ENCODE measurements at places on chromosomes 13 and 19. TPM values are rescaled to one million over a fixed set of nuclear protein-coding genes. Genes with fewer than 3 reads are reported as not detected.

DNA sequence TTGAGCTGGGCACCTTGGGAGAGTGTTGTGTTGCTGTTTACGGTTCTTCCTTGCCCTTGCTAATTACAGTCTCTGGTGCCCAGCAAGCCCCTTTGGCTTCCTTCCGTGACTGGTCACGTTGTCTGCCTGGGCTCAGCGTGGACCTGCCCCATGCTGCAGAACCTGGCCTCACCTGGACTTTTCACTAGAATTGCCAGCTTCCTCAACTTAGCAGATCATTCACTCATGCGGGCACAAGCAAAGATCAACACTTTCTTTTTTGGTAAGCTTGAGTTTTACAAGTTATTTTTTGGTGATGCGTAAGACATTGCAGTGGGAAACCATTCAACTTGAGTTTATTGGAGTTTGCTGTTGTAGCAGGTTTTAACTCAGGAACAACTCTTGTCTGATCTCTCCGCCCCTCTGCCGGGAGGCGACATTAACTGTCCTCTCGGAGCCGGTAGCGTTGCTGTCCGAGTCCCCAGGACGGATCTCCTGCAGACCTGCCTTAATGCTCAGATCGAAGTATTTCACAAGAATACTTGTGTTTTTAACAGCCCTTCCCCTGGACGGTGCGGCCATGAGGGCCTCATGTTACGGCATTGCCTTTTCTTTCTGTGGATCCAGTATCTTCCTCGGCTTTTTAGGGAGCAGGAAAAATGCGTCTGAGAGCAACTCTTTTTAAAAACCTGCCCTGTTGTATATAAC lies 15.7 kb upstream of the TEX29 start:
- peaks cover 63% of the 10 kb centered on the region for H3K36me3 ChIP-seq
- no peak overlapping the region for H3K4me3 ChIP-seq
- H3K27me3 ChIP-seq, result no peaks in the 10 kb centered on the region
- peaks cover 13% of the 10 kb centered on the region for H3K4me1 ChIP-seq
- peak overlapping the region; percentile 80 for H3K27ac ChIP-seq
- no peak for DNase-seq

DNA sequence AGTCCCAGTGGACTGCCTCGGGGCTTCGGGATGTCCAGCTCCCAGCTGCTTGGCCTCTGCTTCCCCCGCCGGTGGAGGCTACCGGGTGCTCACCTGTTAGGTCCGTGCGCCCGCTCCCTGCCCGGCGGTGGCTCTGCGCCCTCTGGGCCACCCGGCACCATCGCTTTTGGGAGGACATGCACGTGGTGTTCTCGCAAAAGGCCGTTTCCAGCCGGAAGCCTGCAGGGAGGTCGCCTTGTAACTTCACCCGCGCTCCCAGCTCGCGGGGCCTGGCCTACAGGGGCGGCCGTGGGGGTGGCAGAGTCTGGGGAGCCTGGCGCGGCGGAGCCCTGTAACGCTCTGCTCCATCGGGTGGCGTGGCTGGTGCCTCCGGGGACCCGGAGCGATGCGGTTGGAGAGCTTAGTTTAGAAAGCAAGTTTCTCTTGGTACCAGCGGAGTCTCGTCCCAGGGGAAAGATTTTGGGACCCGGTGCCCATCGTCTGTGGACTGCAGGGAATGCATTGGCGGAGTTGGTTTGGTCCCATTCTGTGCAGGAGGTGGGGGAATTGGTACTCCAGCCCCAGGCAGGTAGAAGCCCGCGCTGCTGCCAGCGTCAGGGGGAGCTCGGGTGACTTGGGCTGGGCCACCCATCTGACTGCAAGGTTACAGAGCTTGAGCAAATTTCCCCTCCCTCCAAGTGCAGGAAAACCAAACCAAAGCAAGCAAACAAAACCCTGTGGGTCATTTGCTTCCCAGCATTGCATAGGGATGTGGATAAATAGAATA lies 673 bp downstream of the SPATA13 start:
- peak overlapping the region; percentile 75 for H3K27ac ChIP-seq
- H3K36me3 ChIP-seq, result peaks cover 6% of the 10 kb centered on the region
- peak overlapping the region; percentile 86 for H3K4me3 ChIP-seq
- H3K4me1 ChIP-seq, result peaks cover 32% of the 10 kb centered on the region
- H3K27me3 ChIP-seq, result peaks cover 9% of the 10 kb centered on the region

- no peaks in the 10 kb centered on the region for H3K27me3 ChIP-seq
- H3K36me3 ChIP-seq, result peaks cover 12% of the 10 kb centered on the region
- no peak for DNase-seq
- H3K4me3 ChIP-seq, result peak overlapping the region; percentile 96
Measured at GRCh38 chr19:19319732-19320360, 463 bp downstream of the SUGP1 start.

DNA sequence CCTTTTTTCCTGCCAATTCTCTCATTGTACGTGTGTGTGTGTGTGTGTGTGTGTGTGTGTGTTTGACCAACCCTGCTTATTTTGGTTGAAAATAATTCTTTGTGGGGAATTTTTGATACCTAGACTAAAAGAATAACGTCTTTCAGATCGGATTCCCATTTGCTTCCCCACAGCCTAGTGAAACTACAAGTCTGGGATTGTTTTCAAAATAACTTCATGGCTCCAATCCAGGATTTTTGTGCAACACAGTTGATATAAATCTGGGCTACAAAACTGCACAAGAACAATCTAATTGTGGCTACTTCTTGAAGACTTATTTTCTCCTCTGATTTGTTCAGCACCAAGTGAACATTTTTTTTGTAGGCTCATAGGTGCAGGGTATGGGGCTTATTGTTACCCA lies 332.8 kb upstream of the MIR17HG start:
- H3K36me3 ChIP-seq, result no peaks in the 10 kb centered on the region
- no peaks in the 10 kb centered on the region for H3K27me3 ChIP-seq
- DNase-seq, result no peak
- no peaks in the 10 kb centered on the region for H3K4me1 ChIP-seq

GRCh38 chr19:33906578-33907335 lies 110.1 kb downstream of the KCTD15 start:
- H3K27ac ChIP-seq, result no peak overlapping the region
- peaks cover 40% of the 10 kb centered on the region for H3K27me3 ChIP-seq
- H3K4me3 ChIP-seq, result no peak overlapping the region
- H3K4me1 ChIP-seq, result peaks cover 2% of the 10 kb centered on the region
- H3K36me3 ChIP-seq, result no peaks in the 10 kb centered on the region

DNA sequence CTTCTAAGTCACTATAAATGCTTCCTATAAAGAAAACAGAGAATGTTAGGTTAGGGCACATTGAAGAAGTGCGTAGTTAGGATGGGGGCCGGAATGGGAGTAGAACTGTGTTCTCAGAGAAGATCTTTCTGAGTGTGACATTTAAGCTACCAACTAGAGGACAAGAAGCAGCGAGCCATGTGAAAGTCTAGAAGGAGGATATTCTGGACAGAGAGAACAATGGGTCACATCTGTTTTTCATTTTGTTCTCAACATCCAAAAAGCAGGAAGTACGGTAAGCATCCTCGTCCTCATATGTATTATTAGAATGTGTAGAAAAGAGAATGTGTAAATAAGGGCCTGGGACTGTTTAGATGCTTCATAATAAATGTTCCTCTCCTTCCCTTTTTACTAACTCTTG lies 44.5 kb upstream of the PARP4 start:
- peaks cover 32% of the 10 kb centered on the region for H3K27me3 ChIP-seq
- no peak for DNase-seq
- no peak overlapping the region for H3K27ac ChIP-seq
- no peaks in the 10 kb centered on the region for H3K36me3 ChIP-seq
- H3K4me1 ChIP-seq, result peaks cover 12% of the 10 kb centered on the region

- H3K4me3 ChIP-seq, result no peak overlapping the region
- H3K27me3 ChIP-seq, result peaks cover 78% of the 10 kb centered on the region
- no peak overlapping the region for H3K27ac ChIP-seq
- DNase-seq, result no peak
Measured at GRCh38 chr19:46269101-46269500, 27.7 kb upstream of the HIF3A start.

DNA sequence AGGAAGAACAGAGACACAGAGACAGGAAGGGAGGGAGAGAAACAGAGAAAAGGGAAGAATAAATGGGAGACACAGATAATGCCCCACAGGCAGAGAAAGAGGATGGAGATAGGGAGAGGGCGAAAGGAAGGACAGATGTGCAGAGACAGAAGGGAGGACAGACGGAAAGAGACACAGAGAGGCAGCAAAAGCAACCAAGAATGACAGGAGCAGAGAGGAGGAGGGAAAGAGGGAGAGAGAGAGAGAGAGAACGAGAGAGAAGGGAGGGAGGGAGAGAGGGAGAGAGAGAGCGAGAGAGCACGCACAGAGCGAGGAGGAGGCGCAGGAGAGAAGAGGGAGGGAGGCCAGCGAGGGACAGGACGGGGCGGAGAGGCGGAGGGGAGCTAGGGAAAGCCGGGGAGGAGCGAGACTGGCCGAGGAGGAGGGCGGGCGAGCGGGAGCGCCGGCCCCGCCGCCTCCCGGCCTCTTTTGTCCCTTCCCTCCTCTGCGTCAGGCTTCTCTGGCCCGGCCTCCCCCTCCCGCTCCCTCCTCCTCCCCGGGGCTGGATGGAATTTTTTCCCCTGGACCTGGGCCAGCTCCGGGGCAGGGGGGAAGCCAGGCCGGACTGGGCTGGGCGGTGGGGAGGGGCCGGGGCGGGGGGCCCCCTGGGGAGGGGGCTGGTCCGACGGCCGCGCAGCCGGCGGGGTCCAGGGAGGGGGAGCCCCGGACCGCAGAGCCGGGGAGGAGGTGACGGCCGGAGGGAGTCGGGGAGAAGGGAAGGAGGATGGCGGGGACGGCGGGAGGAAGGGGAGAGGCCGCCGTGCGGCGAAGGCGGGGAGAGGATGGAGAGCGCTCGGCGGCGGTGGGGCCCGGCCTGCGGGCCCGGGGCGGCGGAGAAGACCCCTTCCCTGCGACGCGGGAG lies 4.2 kb upstream of the SPACA6 start:
- peaks cover 20% of the 10 kb centered on the region for H3K27me3 ChIP-seq
- DNase-seq, result peak; percentile 47
- peaks cover 4% of the 10 kb centered on the region for H3K36me3 ChIP-seq

DNA sequence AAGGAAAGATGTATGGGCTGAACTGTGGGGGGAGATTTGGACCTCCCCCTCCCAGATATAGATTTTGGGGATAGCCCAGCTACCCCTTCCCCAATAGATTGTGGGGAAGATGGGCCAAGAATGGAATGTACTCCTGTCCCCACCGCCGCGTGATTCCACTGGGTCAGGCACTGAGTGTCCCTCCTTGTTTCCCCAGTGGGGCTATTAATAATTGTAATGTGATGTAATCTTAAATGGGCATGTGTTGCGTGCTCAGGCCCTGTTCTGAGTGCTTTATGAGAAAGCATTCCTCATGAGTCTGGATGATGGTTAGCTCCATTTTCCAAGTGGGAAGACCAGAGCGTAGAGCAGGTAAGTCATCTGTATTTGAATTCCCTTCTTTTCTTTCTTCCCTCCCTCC lies 1.4 kb downstream of the PSMD8 start:
- no peak for DNase-seq
- H3K4me1 ChIP-seq, result peaks cover 23% of the 10 kb centered on the region
- peaks cover 20% of the 10 kb centered on the region for H3K36me3 ChIP-seq
- H3K4me3 ChIP-seq, result peak overlapping the region; percentile 99
- H3K27ac ChIP-seq, result no peak overlapping the region

DNA sequence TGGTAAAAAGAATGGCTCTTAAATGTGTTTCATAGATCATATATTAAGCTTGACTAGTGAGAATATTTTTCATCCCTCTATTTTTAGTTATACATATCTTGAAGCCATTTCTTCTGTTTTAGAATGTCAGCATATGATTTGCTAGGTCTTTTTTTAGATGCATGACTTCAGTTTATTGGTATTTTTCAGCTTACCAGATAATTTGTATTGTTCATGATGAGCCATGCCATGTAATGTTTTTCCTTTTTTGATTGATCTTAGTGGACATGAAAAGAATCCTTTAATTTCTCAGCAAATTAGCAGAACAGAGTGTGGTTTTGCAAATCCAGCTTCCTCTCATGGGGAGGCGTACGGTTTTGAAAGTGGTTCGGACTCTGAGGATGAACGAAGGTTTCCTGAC lies 168.5 kb downstream of the LMO7 start:
- H3K27me3 ChIP-seq, result no peaks in the 10 kb centered on the region
- no peak for DNase-seq
- peaks cover 16% of the 10 kb centered on the region for H3K4me1 ChIP-seq
- H3K4me3 ChIP-seq, result no peak overlapping the region
- peaks cover 5% of the 10 kb centered on the region for H3K36me3 ChIP-seq

- peaks cover 3% of the 10 kb centered on the region for H3K27me3 ChIP-seq
- no peak overlapping the region for H3K27ac ChIP-seq
- H3K4me3 ChIP-seq, result no peak overlapping the region
- H3K4me1 ChIP-seq, result no peaks in the 10 kb centered on the region
- no peak for DNase-seq
Measured at GRCh38 chr13:53032849-53033248, 4.2 kb downstream of the OLFM4 start.

- H3K36me3 ChIP-seq, result no peaks in the 10 kb centered on the region
- H3K4me1 ChIP-seq, result no peaks in the 10 kb centered on the region
- DNase-seq, result no peak
Measured at GRCh38 chr13:33933810-33934209, 115.9 kb downstream of the RFC3 start.

GRCh38 chr19:47615230-47615629 lies 6.3 kb downstream of the BICRA start:
- no peak overlapping the region for H3K4me3 ChIP-seq
- H3K27me3 ChIP-seq, result no peaks in the 10 kb centered on the region
- peaks cover 5% of the 10 kb centered on the region for H3K36me3 ChIP-seq
- peaks cover 28% of the 10 kb centered on the region for H3K4me1 ChIP-seq
- H3K27ac ChIP-seq, result no peak overlapping the region
- no peak for DNase-seq

DNA sequence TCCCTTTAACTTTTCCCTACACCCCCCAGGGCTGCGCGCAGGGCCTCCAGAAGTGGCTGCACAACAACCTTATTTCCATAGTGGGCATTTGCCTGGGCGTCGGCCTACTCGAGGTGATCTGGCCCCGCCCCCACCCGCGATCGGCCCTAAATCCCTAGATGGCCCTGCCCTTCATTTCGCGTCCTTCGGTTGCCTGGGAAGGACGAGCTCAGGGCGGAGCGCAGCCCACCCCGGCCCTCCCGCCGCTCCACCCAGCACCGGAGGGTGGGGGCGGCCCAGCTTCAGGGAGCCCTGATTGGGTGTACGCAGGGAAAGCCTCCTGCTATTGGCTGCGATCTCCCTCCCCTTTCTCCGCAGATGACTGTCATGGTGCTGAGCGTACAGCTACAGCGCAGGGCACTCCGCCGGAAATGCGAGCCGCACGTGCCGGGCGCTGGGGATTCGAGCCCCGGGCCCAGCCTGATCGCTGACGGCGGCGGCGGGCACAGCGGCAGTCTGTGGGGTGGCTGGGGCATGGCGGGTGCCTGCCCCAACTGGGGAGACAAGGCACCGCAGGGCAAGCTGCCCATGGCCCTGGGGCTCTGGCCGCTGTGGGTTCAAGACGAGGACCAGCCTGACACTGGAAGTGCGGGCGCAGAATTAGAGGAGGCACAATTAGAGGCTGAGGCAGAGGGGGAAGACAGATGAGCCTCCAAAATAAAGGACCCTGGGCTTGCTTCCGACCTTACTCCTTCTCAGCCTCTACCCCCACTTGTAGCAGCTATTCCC lies 4.3 kb downstream of the CD37 start:
- no peak overlapping the region for H3K27ac ChIP-seq
- no peak overlapping the region for H3K4me3 ChIP-seq
- H3K4me1 ChIP-seq, result peaks cover 38% of the 10 kb centered on the region
- no peaks in the 10 kb centered on the region for H3K27me3 ChIP-seq
- peak; percentile 28 for DNase-seq

Gene SBSN
- not detected for total RNA-seq

Gene ZNF607
- 10.8 TPM for total RNA-seq

Gene DMKN
- total RNA-seq, result 2.5 TPM

Gene ZFR2
- 0.91 TPM for total RNA-seq

Gene SYNGR4
- 0.30 TPM for total RNA-seq

Gene IFT88
- total RNA-seq, result 7.7 TPM
